Caudate nucleus (tissue), 63 donors: ENCODE measurements at places on chromosomes 16 and 17.
A peak's percentile ranks its signal among the peaks of the same experiment; 100 is the strongest.

DNA sequence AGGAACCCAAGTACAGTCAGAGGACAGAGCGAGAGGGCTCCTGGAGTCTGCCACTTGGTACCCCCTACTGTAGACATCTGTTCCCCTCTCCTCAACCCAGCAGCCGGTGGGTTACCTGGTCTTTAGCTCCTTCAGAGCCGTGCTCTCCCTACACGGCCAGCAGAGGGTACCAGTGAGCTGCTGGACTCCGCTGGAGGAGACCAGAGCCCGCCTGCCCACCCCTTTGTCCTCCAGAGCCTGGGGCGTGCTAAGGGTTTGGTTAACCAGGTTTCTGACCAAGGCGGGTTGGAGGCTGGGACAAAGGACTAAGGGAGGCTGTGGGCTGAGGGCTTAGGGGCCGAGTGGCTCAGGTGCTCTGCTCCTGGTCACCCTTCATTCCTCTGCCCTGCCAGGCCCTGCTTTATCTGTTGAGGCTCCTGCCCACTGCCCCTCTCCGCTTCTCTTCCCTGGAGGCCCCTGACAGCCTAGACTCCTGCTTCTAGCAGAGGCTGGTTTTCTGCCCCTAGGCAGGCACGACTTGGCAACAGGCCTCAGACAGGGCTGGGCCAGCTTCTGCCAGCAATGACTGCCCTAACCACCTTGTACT is 2.7 kb upstream of the HSD11B2 start:
- DNase-seq = peak; percentile 9

GRCh38 chr17:68697850-68698361 is 96.7 kb upstream of the FAM20A start:
- no peak for DNase-seq

- DNase-seq = no peak
These were observed 16.9 kb upstream of the GAS7 start for GRCh38 chr17:10215286-10215685.

DNA sequence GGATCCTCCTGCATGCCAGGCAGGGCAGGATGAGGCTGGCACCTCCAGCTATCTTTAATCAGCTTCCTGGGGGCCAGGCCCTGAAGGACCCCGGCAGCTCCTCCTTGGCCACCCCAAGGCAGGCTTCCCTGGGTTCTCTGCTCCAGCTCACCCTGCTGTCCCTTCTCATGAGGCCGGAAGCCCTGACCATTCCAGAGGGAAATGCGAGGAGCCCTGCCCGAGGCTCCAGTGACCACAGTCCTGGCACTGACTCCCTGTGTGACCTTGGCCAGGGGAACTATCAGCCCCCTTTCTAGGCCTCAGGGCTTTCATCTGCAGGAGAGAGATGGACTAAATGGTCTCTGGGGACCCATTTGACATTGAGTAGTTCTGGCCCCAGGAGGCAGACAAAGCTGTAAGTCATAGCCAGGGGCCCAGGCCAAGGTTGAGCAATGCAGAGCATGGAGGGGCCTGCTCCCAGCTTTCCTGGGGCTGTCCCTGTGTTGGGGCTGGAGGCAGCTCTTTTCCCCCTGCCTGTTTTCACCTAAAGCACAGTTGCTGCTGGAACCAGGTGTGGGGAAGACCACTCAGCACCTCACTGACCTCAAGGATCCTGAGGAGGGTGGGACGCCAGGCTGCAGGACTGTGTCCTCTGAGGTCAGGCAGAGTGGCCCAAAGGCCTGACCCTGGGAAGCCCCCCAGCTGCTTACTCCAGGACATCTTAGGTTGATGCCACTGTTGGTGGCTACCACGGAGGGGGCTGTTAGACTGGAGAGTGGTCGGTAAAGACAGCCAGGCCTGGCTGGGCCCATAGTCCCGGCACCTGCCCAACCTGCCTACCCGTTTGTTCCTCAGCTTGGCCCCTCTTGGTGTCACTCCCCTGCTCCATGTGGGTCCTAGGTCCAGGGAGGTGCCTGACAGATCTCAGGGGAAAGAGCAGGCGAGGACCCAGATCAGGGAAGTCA is 8.1 kb downstream of the KCNH6 start:
- no peak for DNase-seq

DNA sequence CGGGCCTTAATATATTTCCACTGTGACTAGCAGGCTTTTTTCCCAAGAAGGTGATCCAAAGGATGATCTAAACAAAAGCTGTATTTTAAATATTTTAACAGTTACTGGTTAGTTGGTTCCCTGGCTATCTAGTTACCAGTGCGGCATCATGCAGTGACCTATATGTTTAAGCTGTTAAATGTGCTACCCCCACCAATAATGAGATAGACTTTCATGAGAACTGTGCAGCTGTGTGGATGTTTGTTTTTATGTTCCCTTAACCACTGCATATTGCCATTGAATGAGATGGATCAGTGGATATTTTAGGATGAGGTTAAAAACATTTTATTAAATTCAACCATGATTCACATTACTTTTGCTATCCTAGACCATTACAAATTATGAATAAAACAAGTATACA is 16.9 kb downstream of the ERN1 start:
- DNase-seq = no peak

DNA sequence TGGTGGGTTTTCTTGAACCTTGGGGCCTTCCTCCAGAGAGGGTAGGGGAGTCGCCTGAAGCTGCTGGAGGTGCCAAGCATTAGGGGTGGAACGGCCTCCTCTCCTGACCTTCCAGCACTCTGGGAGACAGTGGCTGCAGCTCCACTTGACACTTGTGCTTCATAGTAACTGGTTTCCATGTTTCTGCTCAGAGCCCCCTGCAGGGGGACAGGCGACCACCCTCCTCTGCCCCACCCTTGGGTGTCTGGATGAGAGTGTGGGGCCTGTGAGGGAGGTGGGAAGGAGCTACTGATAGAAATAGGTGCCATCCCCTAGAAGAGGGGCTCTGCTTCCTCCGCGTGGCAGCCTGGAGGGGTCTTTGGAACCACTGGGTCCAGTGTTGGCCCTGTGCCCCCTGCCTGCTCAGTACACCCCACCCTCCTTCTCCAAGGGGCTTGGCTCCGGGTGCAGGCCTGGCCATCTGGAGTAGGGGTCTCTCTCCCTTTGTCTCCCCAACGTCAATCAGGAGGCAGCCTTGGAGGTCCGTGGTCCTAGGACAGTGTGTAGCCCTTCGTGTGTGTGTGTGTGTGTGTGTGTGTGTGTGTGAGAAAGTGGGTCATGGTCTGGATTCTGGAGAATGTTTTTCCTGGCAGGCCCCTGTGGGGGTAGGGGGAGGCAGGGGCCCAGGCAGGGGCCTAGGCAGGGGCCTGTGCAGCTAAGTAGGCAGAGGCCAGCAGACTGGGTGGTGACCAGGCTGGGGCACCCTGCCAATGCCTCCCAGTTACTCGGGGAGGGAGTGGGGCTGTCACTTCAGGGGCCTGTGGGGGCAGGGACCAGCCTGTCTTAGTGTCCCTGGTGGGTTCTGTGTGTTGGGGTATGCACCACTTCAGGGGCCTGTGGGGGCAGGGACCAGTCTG is 4.9 kb downstream of the LASP1 start:
- DNase-seq = no peak

GRCh38 chr17:66777689-66778225 is 57.2 kb upstream of the CACNG5 start:
- peak; percentile 60 for DNase-seq

DNA sequence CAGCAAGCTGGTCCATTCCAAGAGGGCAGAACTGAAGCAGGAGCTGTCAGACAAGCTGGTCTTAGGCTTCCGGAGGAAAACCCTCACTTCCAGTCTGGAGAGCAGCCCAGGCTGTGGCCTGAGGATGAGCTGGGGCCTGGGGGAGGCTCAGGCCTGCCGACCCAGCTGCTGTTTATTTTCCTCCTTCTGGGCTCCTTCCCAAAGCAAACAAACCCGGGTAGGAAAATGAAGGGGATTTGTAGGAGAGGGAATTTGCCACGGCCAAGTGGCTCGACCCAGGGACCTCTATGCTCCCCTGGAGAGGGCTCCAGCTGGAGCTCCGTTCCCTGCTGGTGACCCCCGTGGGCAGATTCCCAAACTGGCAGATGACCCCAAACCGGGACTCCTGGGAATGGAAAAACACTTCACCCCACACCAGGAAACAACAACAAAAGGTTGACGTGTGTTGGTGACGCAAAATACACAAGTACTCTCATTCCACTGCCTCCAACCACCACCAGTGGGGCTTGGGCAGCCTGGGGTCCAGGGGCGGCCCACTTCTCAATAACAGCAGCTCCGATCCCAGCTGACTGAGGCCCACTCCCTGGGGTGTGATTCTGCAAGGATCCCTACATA is 8.8 kb downstream of the JUP start:
- DNase-seq = peak; percentile 30

DNA sequence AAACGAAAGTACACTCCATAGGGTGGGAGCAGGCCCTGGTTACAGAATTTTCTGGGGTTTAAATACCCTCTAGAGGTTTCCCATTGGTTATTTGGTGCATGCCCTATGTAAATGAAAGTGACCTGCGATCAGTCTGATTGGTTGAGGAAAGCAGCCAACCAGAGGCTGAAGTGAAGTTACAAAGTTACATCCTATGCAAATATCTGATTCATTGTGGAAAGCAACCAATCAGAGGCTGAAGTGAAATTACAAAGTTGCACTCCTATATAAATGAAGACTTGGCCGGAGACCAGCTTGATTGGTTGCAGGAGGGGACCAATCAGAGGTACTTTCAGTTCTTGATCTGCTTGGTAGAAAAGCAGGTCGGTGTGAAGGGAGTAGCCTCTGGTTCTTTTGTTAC is 24.4 kb downstream of the NAA60 start:
- DNase-seq = no peak

- DNase-seq = no peak
These were observed 360.3 kb upstream of the KIF2B start for GRCh38 chr17:53462393-53462811.

DNA sequence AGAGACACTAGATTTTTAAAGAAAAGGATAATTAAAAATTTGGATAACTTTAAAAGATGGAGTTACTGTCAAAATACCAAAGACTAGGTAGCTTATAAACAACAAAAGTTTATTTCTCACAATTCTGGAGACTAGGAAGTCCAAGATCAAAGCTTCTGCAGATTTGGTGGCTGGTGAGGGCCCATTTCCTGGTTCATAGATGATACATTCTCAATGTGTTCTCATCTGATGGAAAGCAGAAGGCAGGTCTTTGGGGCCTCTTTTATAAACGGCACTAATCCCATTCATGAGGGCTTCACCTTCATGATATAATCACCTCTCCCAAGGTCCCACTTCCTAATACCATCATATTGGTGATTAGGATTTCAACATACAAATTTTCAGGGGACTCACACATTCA is 33.7 kb downstream of the NLK start:
- no peak for DNase-seq

- DNase-seq = peak; percentile 78
These were observed 30.7 kb upstream of the CDH5 start for GRCh38 chr16:66335704-66336329.

DNA sequence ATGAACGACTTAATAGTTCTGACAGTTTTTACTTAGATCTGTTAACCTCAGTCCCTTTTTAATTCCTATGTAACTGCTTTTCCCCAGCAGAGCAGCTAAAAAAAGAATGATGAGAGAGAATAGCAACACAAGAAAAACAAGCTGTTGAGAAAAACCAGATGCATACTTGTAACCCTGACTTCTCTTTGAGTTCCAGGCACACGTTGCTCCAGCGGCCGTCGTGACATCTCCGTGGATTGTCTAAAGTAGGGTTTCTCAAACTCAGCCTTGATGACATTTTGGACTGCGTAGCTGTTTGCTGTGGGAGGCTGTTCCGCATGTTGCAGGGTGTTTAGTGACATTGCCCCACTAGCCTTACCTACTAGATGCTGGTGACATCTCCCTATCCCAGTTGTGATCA is 324.0 kb downstream of the SNX29 start:
- DNase-seq = no peak

GRCh38 chr17:77801545-77802332 is 156.8 kb upstream of the TNRC6C start:
- no peak for DNase-seq

GRCh38 chr16:852451-853185 is 52.1 kb upstream of the GNG13 start:
- peak; percentile 54 for DNase-seq

DNA sequence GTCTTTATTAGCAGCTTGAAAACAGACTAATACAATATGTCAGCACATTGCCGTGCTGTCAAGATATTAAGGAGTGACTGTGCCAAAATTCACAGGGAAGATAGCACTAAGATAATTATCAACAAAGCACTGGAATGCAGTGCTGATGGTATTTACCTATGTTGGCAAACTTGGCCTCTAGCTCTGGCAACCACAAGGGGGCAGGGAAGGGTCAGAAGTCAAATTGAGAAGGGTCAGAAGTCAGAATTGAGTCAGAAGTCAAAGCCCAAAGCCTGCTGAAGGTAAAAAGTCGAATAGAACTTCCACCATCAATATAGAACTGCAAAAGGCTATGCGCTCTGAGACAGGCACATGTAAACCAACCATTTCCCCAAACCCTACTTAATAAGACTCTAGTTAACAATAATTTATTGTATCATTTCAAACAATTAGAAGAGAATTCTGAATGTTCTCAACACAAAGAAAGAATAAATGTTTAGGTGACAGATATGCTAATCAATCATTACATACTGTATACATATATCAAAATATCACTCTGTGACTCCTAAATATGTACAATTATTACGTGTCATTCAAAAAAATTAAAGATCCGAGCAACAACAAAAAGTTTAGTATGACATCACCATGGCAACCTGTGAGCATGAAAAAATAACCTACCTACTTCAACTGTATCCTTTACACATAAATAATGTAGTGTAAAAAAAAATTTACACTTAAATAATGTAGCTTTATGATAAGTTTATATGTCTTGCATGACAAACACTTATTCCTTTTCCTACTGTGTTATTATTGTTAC is 916.1 kb downstream of the KCNJ2 start:
- DNase-seq = no peak

- DNase-seq = no peak
These were observed 38.0 kb downstream of the FZD2 start for GRCh38 chr17:44595216-44595775.

GRCh38 chr16:24875466-24875865 is 29.7 kb downstream of the SLC5A11 start:
- DNase-seq = no peak

DNA sequence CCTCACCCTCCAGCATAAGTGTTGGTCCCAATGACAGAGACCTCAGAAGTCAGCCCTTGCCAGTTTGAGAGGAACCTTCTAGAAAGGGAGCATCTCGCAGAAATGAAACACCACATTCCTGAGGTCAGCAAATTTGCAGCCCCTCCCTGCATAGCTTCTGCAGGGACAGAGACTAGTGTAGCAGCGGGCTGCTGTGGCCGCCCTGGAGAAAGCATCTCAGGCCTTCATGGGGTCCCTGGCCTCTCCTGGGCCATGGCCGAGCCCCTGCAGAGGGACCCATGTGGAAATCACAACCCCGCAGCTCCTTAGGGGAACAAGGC is 11.4 kb downstream of the HS3ST6 start:
- DNase-seq = no peak

GRCh38 chr17:62668091-62668804 is 40.8 kb downstream of the MRC2 start:
- DNase-seq = no peak

DNA sequence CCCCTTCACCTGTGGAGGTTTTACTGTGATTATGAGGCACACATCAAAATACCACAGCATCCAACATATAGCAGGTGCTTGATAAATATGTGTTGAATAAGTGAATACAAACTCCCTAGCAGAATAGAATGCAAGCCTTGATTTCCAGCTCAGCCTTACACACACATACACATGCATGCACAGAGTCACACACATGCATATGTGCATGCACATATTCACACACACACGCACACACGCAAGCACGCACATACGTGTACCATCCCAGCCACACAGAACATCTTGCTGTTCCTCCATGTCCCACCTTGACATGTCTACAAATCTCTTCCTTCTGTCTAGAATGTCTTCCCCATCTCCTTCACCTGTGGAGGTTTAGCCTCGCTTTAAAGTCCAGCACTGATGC is 160.1 kb downstream of the GRIN2A start:
- no peak for DNase-seq
